ENCODE measurements at places on chromosomes 5 and 9.

- DNase-seq = no peak
Measured at GRCh38 chr9:98364086-98364485, 108.6 kb upstream of the TBC1D2 start.

DNA sequence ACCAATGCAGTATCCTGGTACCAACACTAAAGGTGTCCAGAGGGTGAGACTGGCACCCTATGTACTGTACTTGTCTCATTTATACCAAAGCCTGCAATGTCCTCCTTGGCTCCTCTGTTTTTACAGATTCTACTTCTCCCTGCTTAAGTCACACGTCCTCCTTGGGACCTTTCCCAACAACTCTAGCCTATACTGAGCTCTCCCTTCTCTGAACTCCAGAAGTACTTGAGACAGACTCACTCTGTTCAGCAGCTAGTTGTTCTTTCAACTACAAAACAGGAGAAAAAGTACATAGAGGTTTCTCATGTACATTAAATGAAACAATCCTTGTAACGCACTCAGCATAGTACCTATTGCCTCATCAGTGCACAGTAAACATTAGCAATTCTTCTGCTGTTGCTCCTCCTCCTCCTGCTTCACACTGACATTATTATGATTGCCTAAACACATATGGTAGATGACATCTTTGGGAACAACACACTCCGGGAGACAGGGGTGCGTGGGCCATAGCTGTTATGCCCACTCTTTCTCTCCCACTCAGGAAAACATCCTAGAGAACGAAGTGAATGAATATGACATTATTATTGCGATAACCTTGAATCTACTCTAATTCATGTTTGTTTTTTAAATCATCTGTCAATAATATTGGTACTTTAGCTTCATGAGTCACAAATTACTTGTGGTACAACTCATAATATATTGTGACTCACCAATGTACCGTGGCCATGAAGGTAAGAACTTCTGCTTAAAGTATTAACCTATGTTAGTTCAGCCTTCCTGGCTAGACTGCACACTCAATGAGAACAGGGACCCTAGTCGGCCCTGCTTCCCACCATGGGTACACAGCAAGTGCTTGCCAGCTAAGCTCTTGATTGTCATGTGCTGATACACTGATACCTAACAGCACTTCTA is 180.3 kb upstream of the ADRA1B start:
- no peak for DNase-seq

- no peak for DNase-seq
Measured at GRCh38 chr5:68540798-68541590, 325.4 kb downstream of the PIK3R1 start.

DNA sequence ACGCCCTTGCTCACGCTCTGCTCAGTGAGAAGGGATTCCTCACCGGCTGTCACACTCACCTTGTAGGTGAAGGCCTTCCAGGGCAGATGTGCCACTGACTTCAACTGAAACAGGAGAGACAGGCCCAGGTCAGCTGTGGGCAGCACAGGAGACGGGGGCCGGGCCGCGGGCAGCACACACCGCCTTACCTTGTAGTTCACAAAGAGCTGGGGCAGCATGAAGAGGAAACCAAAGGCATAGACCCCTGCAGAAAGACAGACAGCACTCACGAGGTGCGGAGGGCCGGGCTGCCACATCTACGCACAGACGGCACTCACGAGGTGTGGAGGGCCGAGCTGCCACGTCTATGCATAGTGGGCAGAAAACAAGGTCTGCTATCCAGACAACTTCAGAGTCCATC is 23.3 kb downstream of the CLPTM1L start:
- DNase-seq = no peak

GRCh38 chr5:163885117-163885516 is 379.7 kb downstream of the MAT2B start:
- no peak for DNase-seq

DNA sequence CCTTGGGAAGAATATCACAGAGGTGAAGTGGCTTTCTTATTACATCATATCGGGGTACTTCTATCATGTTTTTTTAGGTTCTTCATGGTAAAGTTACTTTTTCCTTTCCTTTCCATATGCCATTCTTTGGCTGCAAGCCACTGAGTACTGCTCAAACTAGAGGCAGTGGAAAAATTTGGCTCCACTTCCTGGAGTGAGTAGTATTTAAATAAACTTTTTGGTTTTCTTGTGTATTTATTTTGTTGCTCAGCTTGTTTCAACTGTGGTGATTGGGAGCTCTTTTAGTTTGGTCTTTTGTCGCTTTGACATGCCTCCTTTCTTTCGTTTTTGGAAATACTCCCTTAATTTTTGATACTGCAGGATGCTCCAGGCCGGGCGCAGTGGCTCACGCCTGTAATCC is 69.8 kb downstream of the WDR70 start:
- DNase-seq = no peak

- DNase-seq = no peak
Measured at GRCh38 chr5:139431706-139432105, 7.6 kb downstream of the DNAJC18 start.

DNA sequence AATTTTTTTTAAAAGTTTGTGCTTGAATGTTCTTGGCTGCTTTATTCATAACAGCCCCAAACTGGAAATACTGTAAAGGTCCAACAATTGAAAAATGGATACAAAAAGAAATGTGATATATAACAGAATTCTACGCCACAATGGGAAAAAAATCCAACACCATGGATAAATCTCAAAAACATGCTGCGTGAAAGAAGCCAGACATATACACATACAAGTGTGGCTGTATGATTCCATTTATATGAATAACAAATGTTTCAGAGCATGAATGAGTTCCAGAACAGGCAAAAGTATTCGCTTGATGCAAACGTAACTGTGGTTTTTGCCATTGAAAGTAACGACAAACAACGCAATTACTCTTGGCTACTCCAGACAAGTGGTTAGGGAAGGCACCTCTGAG is 7.2 kb upstream of the SFXN1 start:
- DNase-seq = no peak

DNA sequence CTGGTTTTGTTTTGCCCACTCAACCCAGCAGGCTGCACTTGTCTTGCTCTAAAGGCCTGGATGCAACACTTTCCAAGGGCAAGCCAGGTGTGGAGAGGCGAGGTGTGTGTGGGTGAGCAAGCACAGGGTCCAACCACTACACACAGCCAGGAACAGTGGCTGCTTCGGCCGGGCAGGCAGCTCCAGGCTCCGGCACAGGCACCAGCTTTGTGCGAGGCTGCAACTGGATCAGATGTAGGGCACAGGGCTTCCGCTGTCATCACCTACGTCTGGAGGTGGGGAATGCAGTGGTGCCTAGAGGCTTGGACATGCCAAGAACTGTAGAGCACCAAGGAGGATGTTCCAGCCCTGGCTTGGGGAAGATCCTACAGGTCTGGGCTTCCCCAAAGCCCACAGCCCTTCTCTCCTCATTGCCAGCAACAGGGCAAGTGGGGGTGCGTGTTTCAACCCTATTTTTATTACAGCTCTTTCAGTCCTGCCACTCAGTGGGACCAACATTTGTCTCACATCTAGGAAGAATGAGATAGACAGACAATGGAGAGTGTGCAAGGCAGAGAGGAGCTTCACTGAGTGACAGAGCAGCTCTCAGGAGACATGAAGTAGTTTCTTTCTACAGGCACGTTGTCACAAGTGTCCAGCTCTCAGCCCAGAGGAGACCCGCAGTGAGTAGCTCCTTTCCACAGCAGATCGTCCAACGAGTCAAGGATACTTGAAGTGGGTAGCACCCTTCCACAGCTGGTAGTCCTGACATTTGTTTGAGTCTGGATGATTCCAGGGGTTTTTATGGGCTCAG is 622.2 kb downstream of the CDH9 start:
- DNase-seq = no peak

GRCh38 chr5:55633574-55634208 is 78.4 kb downstream of the SLC38A9 start:
- no peak for DNase-seq

GRCh38 chr5:172342918-172343317 is 59.4 kb upstream of the UBTD2 start:
- no peak for DNase-seq

GRCh38 chr9:12880406-12881015 is 105.7 kb downstream of the LURAP1L start:
- no peak for DNase-seq

DNA sequence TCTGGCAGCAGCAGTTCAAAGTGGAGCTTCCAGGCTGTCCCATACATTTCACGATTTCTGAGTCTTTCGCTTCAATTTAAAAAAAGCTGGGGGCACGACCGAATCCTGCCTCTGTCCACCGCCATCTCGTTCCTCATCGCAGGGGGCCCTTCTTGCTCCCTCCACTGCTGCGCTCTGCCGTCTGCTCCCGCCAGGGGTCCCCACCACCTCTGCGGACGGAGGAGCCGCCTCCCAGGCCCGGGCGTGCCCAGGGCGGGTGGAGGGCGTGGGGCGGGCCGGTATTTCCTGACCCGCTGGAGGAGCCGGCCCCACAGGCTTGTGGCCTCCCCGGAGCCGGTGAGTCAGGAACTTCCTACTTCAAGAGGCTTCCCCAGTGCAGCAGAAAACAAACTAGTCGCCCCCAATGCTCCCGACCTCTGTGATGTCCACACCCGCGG is 50.4 kb downstream of the USP20 start:
- DNase-seq = peak; percentile 88

- no peak for DNase-seq
Measured at GRCh38 chr5:95935553-95936100, 26.0 kb downstream of the ELL2 start.

DNA sequence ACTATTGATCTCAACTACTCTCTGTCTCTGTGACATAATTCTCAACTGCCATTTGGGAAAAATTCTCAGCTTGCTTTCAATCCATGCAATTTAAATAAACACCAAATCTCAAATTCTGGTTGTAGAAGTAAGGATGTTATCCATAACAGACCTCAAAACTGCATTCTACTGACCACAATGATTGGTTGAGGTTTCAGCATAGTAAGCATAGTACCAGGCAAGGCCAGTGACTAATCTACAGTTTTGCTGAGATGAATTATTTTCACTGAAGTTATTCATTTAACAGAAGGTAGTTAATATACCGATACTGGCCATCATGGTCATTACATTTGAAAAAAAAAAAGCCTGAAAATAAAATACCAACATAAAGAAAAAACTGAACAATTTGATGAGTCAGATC is 488.0 kb upstream of the CDH18 start:
- DNase-seq = no peak

GRCh38 chr5:113190347-113190746 is 213.7 kb downstream of the DCP2 start:
- DNase-seq = no peak

Data from hindlimb muscle (tissue), 1 donor.